ENCODE measurements at places on chromosomes 1 and 21.
A peak's percentile ranks its signal among the peaks of the same experiment; 100 is the strongest.

DNA sequence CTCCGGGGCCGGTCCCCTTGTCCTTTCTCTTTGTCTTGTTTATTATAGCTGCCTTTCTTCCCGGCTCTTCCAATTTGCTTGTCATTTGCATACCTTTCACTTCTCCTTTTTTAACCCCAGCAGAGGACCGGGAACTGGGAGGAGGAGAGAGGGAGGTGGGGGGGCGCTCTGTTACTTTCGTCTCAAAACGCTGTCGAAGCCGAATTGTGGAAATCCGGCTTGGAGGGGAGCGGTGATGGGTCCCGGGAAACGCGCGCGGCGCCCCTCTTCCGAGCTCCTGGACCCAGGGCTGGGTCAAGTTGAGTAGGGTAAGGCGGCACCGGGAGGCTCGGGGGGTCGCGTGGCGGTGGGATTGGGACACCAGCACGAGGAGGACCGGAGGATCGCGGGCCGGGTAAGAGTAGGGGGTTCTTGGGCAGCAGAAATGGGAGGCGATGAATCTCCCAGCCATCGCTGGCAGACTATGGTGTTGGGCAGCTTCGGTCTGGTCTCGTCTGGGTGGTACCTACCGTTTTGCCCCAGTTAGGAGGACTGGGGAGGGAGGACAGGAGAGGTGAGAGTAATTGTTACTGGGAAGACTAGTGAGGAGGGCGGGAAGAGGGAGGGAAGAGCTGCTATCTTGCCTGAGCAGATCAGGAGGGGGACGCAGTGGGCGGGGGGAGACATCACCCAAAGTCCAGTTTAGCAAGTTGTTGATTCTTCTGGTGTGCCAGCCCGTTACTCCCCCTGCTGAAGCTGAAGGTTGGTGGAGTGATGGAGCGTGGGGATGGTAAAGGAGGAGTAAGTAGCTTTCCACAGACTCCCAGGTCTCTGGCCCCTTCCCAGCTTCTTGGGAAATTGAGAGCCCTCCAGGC lies 1.5 kb downstream of the PROX1 start:
- no peak for DNase-seq

- DNase-seq: no peak
Observed at GRCh38 chr21:39307466-39307865, 6.0 kb downstream of the BRWD1 start.

GRCh38 chr21:45642122-45642813 lies 1.3 kb upstream of the PCBP3 start:
- no peak for DNase-seq

GRCh38 chr1:36123356-36123755 lies 1.7 kb downstream of the COL8A2 start:
- DNase-seq: no peak

- peak; percentile 16 for DNase-seq
Observed at GRCh38 chr1:47225430-47226100, 6.5 kb downstream of the TAL1 start.

DNA sequence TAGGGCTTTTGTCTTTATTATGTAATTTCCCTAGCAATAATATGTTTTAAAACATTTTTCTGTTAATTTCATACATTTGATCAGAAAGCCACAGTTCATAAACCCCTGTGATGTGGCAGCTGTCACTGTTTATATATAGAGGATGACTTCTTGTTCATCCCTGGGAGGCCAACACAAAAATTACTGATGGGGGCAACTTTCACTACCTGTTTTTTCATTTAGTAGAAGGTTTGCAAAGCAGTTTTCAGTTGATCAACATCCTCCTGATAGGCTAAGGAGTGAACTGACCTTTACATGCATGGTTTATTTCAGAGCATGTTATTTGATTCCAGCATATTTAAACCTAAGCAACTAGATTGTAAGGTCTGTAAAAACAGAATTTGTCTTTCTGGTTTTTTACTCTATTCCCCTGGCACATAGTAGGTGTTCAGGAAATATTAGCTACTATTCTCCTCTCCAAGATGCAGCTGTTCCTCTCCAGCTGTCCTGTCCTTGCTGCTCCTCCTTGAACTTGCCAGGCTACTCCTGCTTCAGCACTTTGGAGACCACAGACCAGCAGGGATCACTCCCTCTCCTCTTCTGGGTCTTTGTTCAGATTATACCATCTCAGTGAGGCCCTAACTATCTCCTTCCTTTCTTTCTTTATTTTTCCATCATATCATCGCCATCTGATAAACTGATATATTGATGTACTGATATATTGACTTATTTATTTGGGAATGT lies 54.7 kb downstream of the ROR1 start:
- DNase-seq: no peak

DNA sequence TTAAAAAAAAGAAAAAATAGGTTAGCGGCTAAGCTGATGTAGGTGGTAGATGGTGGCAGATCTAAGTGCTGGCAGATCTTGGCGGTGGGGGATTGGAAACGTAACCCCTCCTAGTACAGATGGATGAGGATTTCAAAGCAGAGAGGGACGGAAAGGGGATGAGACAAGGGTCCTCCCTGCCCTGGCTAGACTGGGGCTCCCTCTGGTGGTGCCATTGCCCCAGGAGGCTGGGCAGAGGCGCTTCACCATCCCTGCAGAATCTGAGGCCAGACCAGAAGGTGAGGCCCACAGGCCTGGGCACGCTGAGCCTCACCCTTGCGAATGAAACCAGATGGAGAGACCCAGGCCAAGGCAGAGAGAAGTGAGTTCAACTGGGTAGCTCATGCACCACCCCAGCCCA lies 7.0 kb upstream of the PLEKHA6 start:
- no peak for DNase-seq

DNA sequence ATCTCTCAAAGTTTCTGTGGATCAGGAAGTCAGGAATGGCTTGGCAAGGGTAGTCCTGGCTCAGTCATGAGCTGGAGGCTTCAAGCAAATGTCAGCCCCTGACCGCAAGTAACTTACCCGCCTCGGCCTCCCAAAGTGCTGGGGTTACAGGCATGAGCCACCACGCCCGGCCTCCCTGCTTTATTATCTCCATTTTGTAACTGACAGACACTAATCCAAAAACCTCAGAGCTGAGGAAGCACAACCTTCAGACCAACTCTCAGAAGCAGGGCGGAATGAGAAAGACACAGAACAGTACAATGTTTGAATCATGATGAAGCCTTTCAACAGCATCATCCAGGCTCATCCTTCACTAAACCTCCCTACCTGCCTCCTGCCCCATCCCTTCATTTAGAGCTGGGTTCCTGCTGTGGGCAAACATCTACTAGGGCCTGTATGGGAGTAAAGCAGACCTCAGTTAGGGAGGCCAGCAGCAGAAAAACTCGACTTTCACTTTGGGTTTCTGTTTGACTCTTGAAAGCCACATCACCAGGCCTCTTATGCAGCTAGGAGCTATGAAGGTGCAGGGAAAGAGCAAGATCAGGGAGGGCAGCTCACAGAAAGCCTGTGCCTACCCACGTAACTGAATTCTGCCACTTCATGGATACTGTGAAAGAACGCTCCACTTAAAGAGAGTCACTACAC lies 84.4 kb upstream of the RAB4A start:
- no peak for DNase-seq

- no peak for DNase-seq
Observed at GRCh38 chr1:95723346-95723745, 489.3 kb downstream of the RWDD3 start.

GRCh38 chr1:58888833-58889232 lies 105.0 kb upstream of the JUN start:
- no peak for DNase-seq

- DNase-seq: no peak
Observed at GRCh38 chr1:82091729-82092128, 291.0 kb downstream of the ADGRL2 start.

- no peak for DNase-seq
Observed at GRCh38 chr1:61341426-61341825, 259.1 kb downstream of the NFIA start.

DNA sequence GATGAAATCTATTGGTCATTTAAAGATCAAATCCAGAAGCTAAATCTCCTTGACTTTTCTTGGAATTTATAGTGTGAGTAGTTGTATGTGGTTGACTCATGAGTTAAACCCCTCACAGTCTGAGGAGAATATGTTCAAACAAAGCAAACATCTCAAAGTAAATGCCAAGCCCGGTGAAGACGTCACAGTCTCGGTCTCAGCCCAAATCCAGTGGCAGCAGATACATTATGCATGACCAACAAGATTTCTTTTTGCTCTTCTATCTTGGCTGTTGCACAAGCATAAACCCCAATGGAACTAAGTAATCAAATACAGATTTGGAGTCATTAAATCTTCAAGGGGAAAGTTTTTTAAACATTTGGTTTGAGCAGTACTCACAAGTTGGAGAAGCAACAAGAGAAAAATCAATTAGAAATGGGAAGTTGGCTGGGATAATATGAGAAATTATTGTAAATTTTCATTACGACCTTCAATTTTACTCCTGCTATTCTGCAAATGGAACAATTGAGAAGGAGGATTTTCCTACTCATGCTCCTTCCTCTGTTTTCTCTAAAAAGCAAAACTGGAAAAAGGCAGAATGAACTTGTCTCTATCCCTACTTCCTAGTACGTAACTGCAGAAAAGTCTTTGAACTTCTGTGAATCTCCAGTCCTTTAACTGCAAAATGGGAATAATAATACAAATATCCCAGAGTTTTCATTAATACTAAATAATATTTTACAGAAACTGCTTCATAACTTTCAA lies 575.8 kb downstream of the NUF2 start:
- DNase-seq: no peak

GRCh38 chr1:155913969-155914757 lies 3.0 kb upstream of the RIT1 start:
- DNase-seq: no peak

- DNase-seq: peak; percentile 33
Observed at GRCh38 chr1:22609291-22609690, 27.1 kb upstream of the C1QA start.

DNA sequence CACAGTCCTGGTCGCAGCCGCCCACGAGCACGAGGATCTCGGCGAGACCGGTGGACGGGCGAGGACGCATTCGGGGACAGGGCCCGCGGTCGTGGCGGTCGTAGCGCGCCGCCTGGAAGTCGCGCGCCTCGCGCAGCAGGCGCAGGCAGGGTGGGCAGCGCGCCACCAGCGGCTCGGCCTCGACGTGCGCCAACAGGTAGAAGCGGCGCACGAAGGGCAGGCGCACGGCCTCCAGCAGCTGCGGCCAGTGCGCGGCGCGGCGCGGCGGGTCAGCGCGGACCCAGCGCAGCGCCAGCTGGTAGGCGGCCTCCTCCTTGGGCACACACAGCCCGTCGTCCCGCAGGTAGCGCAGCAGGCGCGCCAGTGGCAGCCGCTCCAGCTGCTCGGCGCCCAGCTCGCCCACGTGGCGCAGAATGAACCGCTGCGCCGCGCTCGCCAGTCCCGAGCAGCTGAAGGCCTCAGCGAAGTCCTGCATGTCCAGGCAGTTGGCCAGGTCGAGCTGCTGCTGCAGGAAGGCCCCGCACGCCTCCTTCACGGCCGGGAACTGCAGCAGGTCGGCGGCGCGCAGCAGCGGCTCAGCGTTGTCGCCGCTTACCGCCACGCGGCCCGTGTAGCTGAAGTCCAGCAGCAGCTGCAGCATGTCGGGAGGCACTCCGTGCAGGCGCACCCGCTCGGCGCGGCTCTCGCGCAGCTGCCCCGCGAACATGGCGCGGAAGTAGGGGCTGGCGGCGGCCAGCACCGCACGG lies 573 bp downstream of the KLHL21 start:
- no peak for DNase-seq

- DNase-seq: no peak
Observed at GRCh38 chr1:11960715-11961114, 19.5 kb upstream of the MFN2 start.

- DNase-seq: no peak
Observed at GRCh38 chr1:50415235-50416149, 7.8 kb downstream of the DMRTA2 start.

- DNase-seq: no peak
Observed at GRCh38 chr1:55280731-55281130, 65.6 kb upstream of the USP24 start.

All from NCI-H748 treated with DMSO at 0.1 percent for 48 hours (cell line).